Hepatocyte (in vitro differentiated cells): ENCODE measurements at places on chromosomes 3 and 15.

- peaks cover 5% of the 10 kb centered on the region for H3K4me1 ChIP-seq
- DNase-seq: no peak
- no peak overlapping the region for H3K27ac ChIP-seq
- no peaks in the 10 kb centered on the region for H3K36me3 ChIP-seq
- no peaks in the 10 kb centered on the region for H3K27me3 ChIP-seq
Observed at GRCh38 chr3:190706582-190706981, 155.9 kb downstream of the GMNC start.

DNA sequence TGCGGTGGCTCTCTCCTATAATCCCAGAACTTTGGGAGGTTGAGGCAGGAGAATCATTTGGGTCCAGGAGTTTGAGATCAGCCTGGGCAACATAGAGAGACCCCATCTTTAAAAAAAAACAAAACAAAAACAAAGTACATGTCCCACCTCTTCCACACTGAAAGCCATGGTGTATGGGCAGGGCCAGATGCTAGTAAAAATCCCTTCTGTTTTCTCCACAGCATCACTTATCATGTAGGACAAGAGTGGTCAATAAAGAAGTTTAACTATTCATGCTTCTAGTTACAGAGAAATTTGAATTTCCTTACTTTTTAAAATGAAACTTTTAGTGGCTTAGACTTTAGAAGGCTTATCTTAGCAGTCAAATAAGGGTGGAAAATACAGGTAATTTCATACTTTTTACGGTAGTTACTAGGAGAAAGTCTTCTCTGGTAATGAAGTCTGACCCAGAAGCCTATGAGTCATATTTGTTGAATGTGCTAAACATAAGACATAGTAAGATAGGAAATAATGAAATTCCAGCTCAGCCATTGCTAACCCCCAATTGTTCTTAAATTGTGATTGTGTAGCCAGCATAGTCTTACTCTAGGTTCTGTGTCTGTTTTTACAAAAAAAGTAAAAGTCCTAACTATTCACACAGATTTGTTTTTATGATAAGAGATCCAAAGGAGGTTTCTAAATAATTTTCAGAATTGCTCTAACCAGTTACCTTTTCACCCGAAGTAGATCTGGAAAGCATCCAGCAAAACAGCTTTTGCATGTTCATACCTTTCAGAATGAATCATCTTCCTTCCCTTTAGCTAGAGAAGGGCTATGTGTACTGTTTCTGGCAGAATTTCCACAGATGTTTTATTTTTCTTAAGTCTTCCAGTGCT is 16.4 kb upstream of the ZNF609 start:
- H3K27me3 ChIP-seq: no peaks in the 10 kb centered on the region
- H3K4me3 ChIP-seq: no peak overlapping the region
- peaks cover 16% of the 10 kb centered on the region for H3K4me1 ChIP-seq
- H3K36me3 ChIP-seq: no peaks in the 10 kb centered on the region
- DNase-seq: peak; percentile 72
- H3K27ac ChIP-seq: peak overlapping the region; percentile 80

DNA sequence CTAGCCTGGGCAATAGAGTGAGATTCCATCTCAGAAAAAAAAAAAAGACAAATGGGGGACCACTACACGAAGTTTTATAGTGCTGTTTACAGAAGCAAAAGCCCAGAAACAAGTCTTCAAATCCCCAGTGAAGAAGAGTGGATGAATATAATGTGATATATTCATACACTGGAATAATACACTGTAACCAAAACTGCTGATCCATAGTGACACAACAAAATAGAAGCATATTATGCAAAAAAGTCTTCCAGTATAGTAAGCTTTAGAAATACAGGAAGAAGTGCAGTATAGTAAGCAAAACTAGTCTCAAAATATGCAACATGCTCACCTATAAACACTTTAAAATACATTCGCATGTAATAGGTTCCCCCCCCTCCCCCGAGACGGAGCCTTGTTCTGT is 11.9 kb upstream of the FAH start:
- no peak for DNase-seq
- no peak overlapping the region for H3K27ac ChIP-seq
- H3K4me3 ChIP-seq: no peak overlapping the region
- H3K27me3 ChIP-seq: no peaks in the 10 kb centered on the region
- H3K4me1 ChIP-seq: no peaks in the 10 kb centered on the region
- no peaks in the 10 kb centered on the region for H3K36me3 ChIP-seq

GRCh38 chr3:11774296-11774877 is 72.3 kb downstream of the TAMM41 start:
- H3K27me3 ChIP-seq: no peaks in the 10 kb centered on the region
- H3K4me3 ChIP-seq: no peak overlapping the region
- no peak overlapping the region for H3K27ac ChIP-seq
- no peaks in the 10 kb centered on the region for H3K36me3 ChIP-seq

DNA sequence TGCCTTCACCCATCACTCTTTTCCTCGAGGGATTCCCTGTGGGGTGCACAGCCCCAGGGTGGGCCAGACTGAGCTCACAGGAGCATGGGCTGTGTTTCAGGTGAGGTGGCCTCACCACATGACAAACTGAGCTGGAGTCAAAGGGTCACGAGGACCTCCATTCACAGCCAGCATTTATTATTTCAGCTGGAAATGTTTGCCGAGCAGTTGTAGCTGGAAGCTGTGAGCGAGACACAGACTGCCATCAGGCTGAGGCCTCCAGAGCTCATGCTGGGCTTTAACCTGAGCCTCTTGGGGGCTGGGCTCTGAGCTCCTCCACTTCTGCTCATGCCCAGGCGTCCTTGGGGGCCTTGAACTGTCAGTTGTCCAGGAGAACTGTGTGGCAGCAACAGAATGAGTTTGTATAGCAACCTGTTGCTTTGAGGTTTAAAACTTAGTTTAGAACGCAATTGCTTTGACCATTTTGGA is 57.5 kb downstream of the FLNB start:
- H3K36me3 ChIP-seq: no peaks in the 10 kb centered on the region
- H3K4me1 ChIP-seq: peaks cover 76% of the 10 kb centered on the region
- DNase-seq: peak; percentile 49
- no peaks in the 10 kb centered on the region for H3K27me3 ChIP-seq
- no peak overlapping the region for H3K4me3 ChIP-seq

DNA sequence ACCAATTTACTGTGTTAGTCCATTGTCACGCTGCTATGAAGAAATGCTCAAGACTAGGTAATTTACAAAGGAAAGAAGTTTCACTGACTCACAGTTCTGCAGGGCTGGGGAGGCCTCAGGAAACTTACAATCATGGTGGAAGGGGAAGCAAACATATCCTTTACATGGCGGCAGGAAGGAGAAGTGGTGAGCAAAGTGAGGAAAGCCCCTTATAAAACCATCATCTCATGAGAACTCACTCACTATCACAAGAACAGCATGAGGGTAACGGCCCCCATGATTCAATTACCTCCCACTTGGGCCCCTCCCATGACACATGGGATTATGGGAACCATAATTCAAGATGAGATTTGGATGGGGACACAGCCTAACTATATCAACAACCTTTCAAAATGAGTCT is 20.2 kb downstream of the USF3 start:
- H3K4me1 ChIP-seq: no peaks in the 10 kb centered on the region
- no peak for DNase-seq
- H3K4me3 ChIP-seq: no peak overlapping the region
- H3K27me3 ChIP-seq: no peaks in the 10 kb centered on the region
- no peak overlapping the region for H3K27ac ChIP-seq
